IMR-90 (cell line): ENCODE measurements at places on chromosomes 1 and 21.
A peak's percentile ranks its signal among the peaks of the same experiment; 100 is the strongest.

DNA sequence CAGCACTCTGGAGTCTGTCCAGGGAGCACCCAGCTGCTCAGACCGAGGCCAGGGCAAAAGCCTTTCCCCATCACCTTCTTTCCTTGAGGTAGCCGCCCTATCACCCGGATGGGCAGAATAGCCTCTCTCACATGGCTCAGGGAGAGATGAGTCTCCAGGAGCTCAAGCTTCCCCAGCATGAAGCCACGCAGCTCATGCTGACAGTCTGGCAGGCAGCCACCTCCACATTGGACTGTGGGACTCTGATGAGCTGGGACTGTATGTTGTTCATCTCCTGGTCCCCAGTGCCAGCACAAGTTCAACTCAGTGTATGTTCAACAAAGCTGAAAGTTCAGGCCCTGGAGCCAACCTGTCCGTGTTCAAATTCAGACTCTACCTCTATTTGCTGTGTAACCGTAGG lies 75.2 kb upstream of the ZC3H12A start:
- H3K36me3 ChIP-seq = no peaks in the 10 kb centered on the region
- no peak overlapping the region for H3K4me3 ChIP-seq
- no peak overlapping the region for H3K27ac ChIP-seq
- no peaks in the 10 kb centered on the region for H3K4me1 ChIP-seq

DNA sequence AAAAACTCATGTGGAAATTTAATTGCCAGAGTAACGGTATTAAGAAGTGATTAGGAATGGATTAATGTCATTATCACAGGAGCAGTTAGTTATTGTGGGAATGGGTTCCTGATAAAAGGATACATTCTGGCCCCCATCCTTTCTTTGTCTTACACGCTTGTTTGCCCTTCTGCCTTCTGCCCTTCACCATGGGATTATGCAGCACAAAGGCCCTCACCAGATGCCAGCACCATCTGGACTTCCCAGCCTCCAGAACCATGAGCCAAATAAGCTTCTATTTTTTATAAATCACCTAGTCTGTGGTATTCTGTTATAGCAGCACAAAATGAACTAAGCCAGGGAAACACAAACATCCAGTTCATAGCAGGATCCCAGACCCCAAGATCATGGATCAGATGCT lies 33.9 kb upstream of the POU2F1 start:
- H3K27me3 ChIP-seq = peaks cover 5% of the 10 kb centered on the region
- no peaks in the 10 kb centered on the region for H3K4me1 ChIP-seq
- no peak overlapping the region for H3K4me3 ChIP-seq
- H3K36me3 ChIP-seq = no peaks in the 10 kb centered on the region
- DNase-seq = no peak

DNA sequence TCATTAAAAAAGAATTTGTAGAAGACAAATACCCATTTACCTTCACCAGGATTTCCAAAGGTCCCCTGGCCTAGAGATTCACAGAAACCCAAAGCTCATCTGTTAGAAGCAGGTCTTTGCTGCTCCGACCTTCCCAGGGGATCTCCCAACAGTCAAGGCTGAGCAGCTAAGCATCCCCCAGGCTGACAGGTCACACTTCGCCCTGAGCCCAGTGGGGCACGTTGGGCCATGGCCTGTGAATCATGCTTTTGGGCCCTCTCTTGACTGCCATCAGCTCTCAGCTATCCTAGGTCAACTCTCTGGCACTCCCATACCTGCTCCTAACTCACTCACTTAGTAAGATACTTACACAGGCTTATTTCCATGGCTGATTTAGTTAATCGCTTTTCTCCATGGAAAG lies 157.7 kb downstream of the DSCAM start:
- H3K4me1 ChIP-seq = no peaks in the 10 kb centered on the region
- DNase-seq = no peak
- no peak overlapping the region for H3K27ac ChIP-seq
- no peaks in the 10 kb centered on the region for H3K27me3 ChIP-seq
- H3K36me3 ChIP-seq = no peaks in the 10 kb centered on the region

DNA sequence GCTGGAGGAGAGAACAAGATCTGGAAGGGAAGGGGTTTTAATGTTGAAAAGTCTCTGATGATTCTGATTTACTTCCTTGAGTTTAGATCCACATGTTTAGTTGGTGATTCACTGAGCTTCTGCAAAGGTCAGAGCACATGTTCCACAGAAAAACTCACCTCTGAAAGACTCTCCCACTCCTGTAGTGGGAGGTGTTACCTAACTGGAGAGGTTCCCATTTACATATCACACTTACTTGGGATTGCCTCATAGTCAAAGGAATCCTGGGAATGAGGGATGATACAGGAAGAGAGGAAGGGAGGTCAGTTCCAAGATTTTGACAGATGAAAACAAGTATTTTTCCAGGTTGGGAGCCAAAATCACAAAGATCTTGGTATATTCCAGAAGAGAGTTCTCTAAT lies 2.7 kb upstream of the NTNG1 start:
- H3K36me3 ChIP-seq = no peaks in the 10 kb centered on the region
- no peak for DNase-seq

- H3K36me3 ChIP-seq = no peaks in the 10 kb centered on the region
- H3K27me3 ChIP-seq = no peaks in the 10 kb centered on the region
- H3K27ac ChIP-seq = no peak overlapping the region
- no peak overlapping the region for H3K4me3 ChIP-seq
- H3K4me1 ChIP-seq = peaks cover 2% of the 10 kb centered on the region; the same call in 1 of the 2 replicates
Observed at GRCh38 chr1:186491336-186491735, 30.4 kb upstream of the PDC start.

- no peak for DNase-seq
- H3K27ac ChIP-seq = no peak overlapping the region
- H3K4me3 ChIP-seq = no peak overlapping the region
- H3K27me3 ChIP-seq = peaks cover 100% of the 10 kb centered on the region
Observed at GRCh38 chr1:118989878-118990378, 1.8 kb upstream of the TBX15 start.

DNA sequence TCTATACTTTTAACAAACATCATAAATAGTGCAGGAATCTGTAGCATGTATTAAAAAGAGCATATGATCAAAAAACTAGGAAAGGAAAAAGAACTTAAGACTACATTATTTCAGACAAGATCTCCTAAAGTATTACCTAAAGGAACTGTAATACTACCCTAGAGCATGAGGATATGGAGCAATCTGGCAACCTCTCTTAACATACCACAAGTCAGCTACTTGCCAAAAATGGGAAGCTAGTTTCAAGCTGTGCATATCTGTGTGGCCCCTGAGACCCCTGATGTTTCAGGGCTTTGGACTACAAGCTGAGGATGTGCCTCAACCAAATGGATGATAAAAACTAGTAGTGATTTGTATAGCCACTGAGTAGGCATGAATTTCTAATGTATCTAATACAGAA lies 525.6 kb downstream of the PTBP2 start:
- no peak overlapping the region for H3K27ac ChIP-seq
- no peaks in the 10 kb centered on the region for H3K36me3 ChIP-seq
- H3K4me1 ChIP-seq = no peaks in the 10 kb centered on the region

- no peak overlapping the region for H3K27ac ChIP-seq
- no peaks in the 10 kb centered on the region for H3K36me3 ChIP-seq
- DNase-seq = peak; percentile 58
- H3K4me3 ChIP-seq = no peak overlapping the region
Observed at GRCh38 chr1:115492880-115493279, 148.9 kb upstream of the VANGL1 start.

DNA sequence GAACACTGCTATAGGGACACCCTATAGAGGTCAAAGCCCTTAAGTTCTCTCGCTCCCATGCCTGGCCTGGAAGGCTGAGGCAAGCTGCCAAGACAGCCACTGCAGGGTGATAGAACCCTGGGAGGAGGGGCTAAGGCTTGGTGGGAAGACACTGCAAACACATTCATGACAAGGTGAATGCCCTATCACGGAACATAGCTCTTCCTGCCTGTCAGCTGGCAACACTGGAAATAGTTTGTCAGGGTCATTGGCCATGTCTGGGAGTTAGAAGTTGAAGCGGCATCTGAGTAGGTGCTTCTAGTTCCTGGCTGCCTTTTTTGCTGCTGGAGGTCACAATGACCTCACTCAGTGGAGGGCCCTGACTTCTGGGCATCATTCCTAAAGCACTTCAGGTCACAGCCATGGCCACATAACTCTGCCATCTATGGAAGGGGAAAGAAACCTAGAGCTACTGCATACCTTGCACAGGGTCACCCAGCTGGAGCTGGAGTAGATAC lies 4.2 kb downstream of the FABP3 start:
- H3K36me3 ChIP-seq = peaks cover 15% of the 10 kb centered on the region; the same call in 1 of the 2 replicates
- H3K4me1 ChIP-seq = peaks cover 5% of the 10 kb centered on the region; the same call in 1 of the 2 replicates

GRCh38 chr1:7519861-7520395 lies 251.2 kb upstream of the VAMP3 start:
- H3K4me3 ChIP-seq = no peak overlapping the region
- DNase-seq = no peak
- H3K27me3 ChIP-seq = peaks cover 6% of the 10 kb centered on the region
- no peak overlapping the region for H3K27ac ChIP-seq

DNA sequence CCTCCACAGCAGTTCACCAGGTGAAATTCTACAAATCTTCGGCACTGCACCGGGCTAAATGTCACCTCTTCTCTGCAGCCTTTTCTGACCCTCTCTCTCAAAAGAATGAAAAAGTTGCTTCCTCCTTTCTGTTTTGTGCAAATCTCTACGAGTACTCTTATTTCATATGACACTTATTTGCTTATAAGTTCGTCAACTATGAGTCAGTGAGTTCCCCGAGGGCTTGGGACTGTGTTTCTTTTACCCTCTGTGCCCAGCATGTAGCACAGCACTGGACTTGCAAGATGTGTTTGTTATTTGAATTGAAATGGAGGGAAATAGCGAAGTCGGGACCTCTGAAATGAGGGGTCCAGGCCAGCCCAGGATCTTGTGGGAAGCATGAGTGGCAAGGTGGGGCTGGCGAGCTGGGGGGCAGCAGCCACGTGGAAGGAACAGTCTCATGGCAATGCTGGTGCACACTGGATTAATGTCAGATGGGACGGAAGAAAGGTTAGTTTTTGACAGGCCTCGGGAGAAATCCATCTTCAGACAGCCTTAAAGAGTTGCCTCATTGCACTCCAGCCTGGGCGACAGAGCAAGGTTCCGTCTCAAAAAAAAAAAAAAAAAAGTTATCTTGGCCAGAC lies 6.2 kb downstream of the SLC6A9 start:
- peaks cover 10% of the 10 kb centered on the region for H3K4me1 ChIP-seq
- no peak for DNase-seq
- peaks cover 22% of the 10 kb centered on the region; the same call in 1 of the 2 replicates for H3K36me3 ChIP-seq
- no peak overlapping the region for H3K4me3 ChIP-seq

GRCh38 chr1:106960412-106960811 lies 96.1 kb upstream of the PRMT6 start:
- H3K36me3 ChIP-seq = no peaks in the 10 kb centered on the region
- no peak for DNase-seq
- no peak overlapping the region for H3K4me3 ChIP-seq
- H3K4me1 ChIP-seq = no peaks in the 10 kb centered on the region

GRCh38 chr1:171581766-171582165 lies 40.3 kb upstream of the MYOCOS start:
- H3K36me3 ChIP-seq = peaks cover 42% of the 10 kb centered on the region
- H3K27ac ChIP-seq = no peak overlapping the region
- no peaks in the 10 kb centered on the region for H3K4me1 ChIP-seq
- no peak overlapping the region for H3K4me3 ChIP-seq

- peaks cover 15% of the 10 kb centered on the region for H3K4me1 ChIP-seq
- H3K36me3 ChIP-seq = no peaks in the 10 kb centered on the region
- no peak overlapping the region for H3K4me3 ChIP-seq
Observed at GRCh38 chr1:7331926-7332535, 439.1 kb upstream of the VAMP3 start.

DNA sequence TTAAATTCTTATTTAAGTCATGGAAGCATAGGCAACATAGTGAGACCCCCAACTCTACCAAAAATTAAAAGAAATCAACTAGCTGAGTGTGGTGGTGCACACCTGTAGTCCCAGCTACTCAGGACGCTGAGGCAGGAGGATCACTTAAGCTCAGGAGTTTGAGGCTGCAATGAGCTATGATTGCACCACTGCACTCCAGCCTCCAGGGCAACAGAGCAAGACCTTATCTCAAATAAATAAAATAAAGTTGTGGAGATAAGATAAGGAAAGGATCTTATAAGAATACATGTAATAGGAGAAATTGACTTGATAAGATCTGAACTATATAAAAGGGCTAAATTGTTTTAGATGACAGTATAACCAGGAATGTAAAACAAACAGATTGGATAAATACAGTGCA lies 2.3 kb upstream of the BATF3 start:
- H3K27me3 ChIP-seq = no peaks in the 10 kb centered on the region
- no peak for DNase-seq
- peaks cover 3% of the 10 kb centered on the region; the same call in 1 of the 2 replicates for H3K4me1 ChIP-seq
- no peaks in the 10 kb centered on the region for H3K36me3 ChIP-seq

DNA sequence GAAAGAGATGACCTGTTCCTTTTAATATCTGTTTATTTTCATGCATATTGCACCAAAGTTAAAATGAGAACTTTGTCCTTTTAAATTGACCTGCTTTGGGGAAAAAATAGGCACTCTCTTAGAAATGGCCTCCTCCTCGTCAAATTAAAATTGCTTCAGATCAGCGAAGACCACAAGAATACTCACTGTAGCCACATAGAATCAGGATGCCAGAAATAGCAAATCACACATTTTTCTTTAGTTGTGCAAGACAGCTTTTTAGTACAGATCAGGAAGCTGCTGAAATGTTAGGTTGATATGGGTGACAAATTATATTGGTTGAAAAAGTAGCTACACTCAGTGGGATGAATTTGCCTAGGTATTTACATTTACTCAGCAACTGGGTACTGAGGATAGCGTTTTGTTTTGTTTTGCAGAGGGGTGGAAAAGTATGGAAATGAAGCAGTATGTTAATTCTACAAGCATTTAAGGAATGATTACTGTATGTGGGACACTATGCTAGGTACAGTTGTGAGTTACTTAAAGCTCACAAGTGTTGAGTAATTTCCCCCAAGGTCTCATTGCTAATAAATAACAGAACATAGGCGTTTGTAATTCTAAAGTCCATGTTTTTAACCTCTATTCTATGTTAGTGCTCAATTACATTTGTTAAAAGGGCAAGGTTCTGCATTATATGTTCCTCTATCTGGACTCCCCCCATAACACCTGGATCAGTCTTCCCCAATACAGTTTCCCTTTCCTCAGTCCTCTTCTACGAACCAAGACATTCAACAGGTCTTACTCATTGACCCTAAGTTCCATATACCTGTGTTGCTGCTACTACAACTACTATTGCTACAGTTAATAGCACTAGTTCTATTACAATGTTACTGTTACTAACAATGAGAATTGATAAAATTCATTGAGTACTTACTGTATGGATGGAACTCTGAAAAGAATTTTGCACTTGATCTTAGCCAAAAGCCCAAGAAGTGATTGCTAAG lies 99.4 kb upstream of the S1PR1 start:
- no peaks in the 10 kb centered on the region for H3K27me3 ChIP-seq
- H3K4me1 ChIP-seq = peaks cover 3% of the 10 kb centered on the region
- no peaks in the 10 kb centered on the region for H3K36me3 ChIP-seq
- no peak overlapping the region for H3K27ac ChIP-seq

GRCh38 chr21:36534656-36535055 lies 54.7 kb upstream of the CLDN14 start:
- H3K27me3 ChIP-seq = peaks cover 36% of the 10 kb centered on the region
- H3K4me1 ChIP-seq = no peaks in the 10 kb centered on the region
- DNase-seq = no peak
- H3K4me3 ChIP-seq = no peak overlapping the region
- H3K36me3 ChIP-seq = no peaks in the 10 kb centered on the region

- no peak overlapping the region for H3K4me3 ChIP-seq
- no peaks in the 10 kb centered on the region for H3K27me3 ChIP-seq
- no peak for DNase-seq
- H3K4me1 ChIP-seq = peaks cover 4% of the 10 kb centered on the region
- no peaks in the 10 kb centered on the region for H3K36me3 ChIP-seq
Observed at GRCh38 chr1:27476237-27476636, 13.7 kb downstream of the WASF2 start.
